ENCODE measurements at places on chromosomes 6 and 20. TPM values are rescaled to one million over a fixed set of nuclear protein-coding genes. Genes with fewer than 3 reads are reported as not detected.

- H3K36me3 ChIP-seq: no peaks in the 10 kb centered on the region
- H3K27me3 ChIP-seq: no peaks in the 10 kb centered on the region
- DNase-seq: no peak
- no peak overlapping the region for H3K27ac ChIP-seq
These were observed 135.6 kb upstream of the CST7 start for GRCh38 chr20:24813496-24813895.

- DNase-seq: no peak
- H3K4me3 ChIP-seq: no peak overlapping the region
- no peaks in the 10 kb centered on the region for H3K36me3 ChIP-seq
- no peaks in the 10 kb centered on the region for H3K27me3 ChIP-seq
These were observed 120.7 kb upstream of the KCNG1 start for GRCh38 chr20:51143652-51144051.

Gene NMBR
- total RNA-seq: not detected

- no peak for DNase-seq
- H3K27ac ChIP-seq: no peak overlapping the region
- no peak overlapping the region for H3K4me3 ChIP-seq
- H3K36me3 ChIP-seq: no peaks in the 10 kb centered on the region
- H3K4me1 ChIP-seq: no peaks in the 10 kb centered on the region
These were observed 532.1 kb upstream of the JAG1 start for GRCh38 chr20:11205769-11206362.

GRCh38 chr6:109478841-109479624 is 4.0 kb downstream of the ZBTB24 start:
- no peak overlapping the region for H3K4me3 ChIP-seq
- DNase-seq: no peak
- no peaks in the 10 kb centered on the region for H3K27me3 ChIP-seq
- peaks cover 55% of the 10 kb centered on the region for H3K4me1 ChIP-seq
- H3K36me3 ChIP-seq: peaks cover 3% of the 10 kb centered on the region

DNA sequence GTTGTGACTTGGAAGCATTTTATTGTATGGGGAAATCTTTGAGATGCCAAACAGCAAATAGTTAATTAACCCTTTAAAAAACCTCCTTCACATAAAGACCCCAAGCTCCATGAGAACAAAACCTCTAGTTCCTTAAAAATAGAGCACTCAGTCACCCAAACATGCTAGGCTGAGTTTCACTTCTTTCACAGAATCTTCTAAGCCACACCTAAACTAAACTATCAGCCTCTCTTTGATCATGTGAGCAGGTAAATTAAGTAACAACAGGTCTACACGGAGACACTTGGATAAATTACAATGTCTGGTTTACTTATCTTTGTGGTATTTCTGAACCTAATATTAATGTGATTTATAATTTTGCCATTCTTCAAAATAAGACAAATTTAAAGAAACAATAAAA is 205.2 kb upstream of the MARCKS start:
- H3K4me1 ChIP-seq: peaks cover 8% of the 10 kb centered on the region
- no peak overlapping the region for H3K4me3 ChIP-seq
- H3K27me3 ChIP-seq: no peaks in the 10 kb centered on the region
- no peaks in the 10 kb centered on the region for H3K36me3 ChIP-seq
- DNase-seq: no peak

Gene GPX5
- not detected for total RNA-seq

Gene OOEP
- not detected for total RNA-seq

Gene ZSCAN23
- 2.9 TPM for total RNA-seq

DNA sequence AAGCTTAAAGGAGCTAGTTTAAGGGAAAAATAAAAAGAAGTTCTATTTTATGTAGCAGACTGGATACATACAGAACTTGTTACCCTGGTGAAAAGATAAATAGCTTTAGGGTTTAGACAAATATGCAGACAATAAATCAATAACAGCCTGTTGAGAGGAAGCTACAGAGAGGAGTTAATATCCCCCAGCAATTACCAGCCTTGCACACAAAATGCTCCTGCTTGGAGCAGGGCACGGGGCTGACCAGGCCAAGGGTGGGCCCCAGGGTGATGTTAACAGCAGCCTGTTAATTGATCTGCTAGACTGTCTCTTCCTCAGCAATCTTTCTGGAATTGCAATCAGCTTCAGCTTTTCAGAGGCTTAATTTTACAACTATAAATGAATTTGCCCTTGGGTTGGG is 125.1 kb upstream of the SOX4 start:
- H3K27ac ChIP-seq: no peak overlapping the region
- H3K4me3 ChIP-seq: no peak overlapping the region
- H3K27me3 ChIP-seq: no peaks in the 10 kb centered on the region
- no peak for DNase-seq
- no peaks in the 10 kb centered on the region for H3K36me3 ChIP-seq

Gene PRKN
- 14.6 TPM for total RNA-seq

Gene MLN
- total RNA-seq: not detected

GRCh38 chr20:51563486-51564332 is 21.2 kb upstream of the NFATC2 start:
- DNase-seq: peak; percentile 86
- no peaks in the 10 kb centered on the region for H3K27me3 ChIP-seq
- H3K36me3 ChIP-seq: no peaks in the 10 kb centered on the region
- H3K27ac ChIP-seq: peak overlapping the region; percentile 92
- H3K4me1 ChIP-seq: no peaks in the 10 kb centered on the region

Gene PARD6B
- 1.5 TPM for total RNA-seq

DNA sequence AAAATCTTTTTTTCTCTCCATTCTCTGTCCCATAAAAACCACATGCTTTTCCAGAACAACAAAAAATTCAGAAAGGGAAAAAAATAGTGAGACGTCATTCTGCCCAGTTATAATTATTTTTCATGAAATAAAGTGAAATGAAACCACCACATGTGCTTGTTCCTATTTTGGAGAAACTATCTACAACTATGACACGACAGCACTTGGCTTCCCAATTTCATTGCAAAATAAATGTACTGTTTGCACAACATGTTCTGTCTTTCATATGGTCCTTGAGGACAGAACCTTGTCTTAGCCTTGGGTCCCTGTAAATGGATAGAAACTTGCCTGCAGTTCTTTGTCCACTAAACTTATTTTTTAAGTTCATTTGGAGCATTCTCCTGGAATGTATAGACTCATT is 5.6 kb upstream of the MAN1A1 start:
- H3K4me1 ChIP-seq: peaks cover 30% of the 10 kb centered on the region
- H3K36me3 ChIP-seq: no peaks in the 10 kb centered on the region
- peak overlapping the region; percentile 46 for H3K27ac ChIP-seq

- DNase-seq: no peak
- no peak overlapping the region for H3K27ac ChIP-seq
- peaks cover 9% of the 10 kb centered on the region for H3K4me1 ChIP-seq
These were observed 113.8 kb upstream of the RAB32 start for GRCh38 chr6:146429831-146430230.

Gene GLP1R
- total RNA-seq: 0.14 TPM

GRCh38 chr6:89500611-89501010 is 67.7 kb downstream of the ANKRD6 start:
- H3K27me3 ChIP-seq: no peaks in the 10 kb centered on the region
- no peak overlapping the region for H3K4me3 ChIP-seq
- DNase-seq: no peak
- no peak overlapping the region for H3K27ac ChIP-seq

Gene LAMA4
- total RNA-seq: 168 TPM

DNA sequence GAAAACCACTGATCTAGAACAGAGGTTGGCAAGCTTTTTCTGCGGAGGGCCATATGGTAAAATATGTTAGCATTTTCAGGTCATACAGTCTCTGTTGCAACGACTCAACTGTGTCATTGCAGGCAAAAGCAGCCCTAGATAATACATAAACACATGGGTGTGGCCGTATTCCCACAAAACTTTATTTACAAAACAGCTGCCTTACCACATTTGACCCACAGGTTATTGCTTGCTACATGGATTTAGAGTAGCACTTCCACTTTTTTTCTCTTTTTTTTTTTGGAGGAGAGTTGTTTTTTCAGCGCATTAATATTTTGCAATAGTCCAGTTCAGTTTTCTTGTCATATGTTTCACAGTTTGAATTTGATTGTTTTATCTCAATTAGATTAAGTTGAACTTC is 2.5 kb upstream of the IGF2R start:
- H3K4me3 ChIP-seq: no peak overlapping the region
- H3K27ac ChIP-seq: no peak overlapping the region
- H3K27me3 ChIP-seq: no peaks in the 10 kb centered on the region
- DNase-seq: no peak
- peaks cover 19% of the 10 kb centered on the region for H3K4me1 ChIP-seq

- no peaks in the 10 kb centered on the region for H3K36me3 ChIP-seq
- no peaks in the 10 kb centered on the region for H3K27me3 ChIP-seq
- H3K4me1 ChIP-seq: no peaks in the 10 kb centered on the region
- no peak overlapping the region for H3K27ac ChIP-seq
These were observed 195.9 kb upstream of the CDH4 start for GRCh38 chr20:61056116-61056515.

GRCh38 chr6:43052842-43053544 is 658 bp downstream of the CUL7 start:
- no peaks in the 10 kb centered on the region for H3K27me3 ChIP-seq
- DNase-seq: no peak
- peaks cover 51% of the 10 kb centered on the region for H3K36me3 ChIP-seq

- H3K36me3 ChIP-seq: no peaks in the 10 kb centered on the region
- H3K27me3 ChIP-seq: no peaks in the 10 kb centered on the region
- H3K4me1 ChIP-seq: no peaks in the 10 kb centered on the region
- H3K27ac ChIP-seq: no peak overlapping the region
- DNase-seq: no peak
These were observed 113.4 kb downstream of the FAM50B start for GRCh38 chr6:3962291-3963280.

- peak overlapping the region; percentile 82 for H3K27ac ChIP-seq
- peak overlapping the region; percentile 0 for H3K4me3 ChIP-seq
- H3K4me1 ChIP-seq: peaks cover 25% of the 10 kb centered on the region
- peak; percentile 85 for DNase-seq
- peaks cover 17% of the 10 kb centered on the region for H3K36me3 ChIP-seq
These were observed 62.5 kb downstream of the PYGB start for GRCh38 chr20:25310268-25310920.

Gene TAP1
- total RNA-seq: 25.7 TPM

GRCh38 chr20:4483961-4484360 is 237.7 kb upstream of the PRND start:
- H3K27me3 ChIP-seq: no peaks in the 10 kb centered on the region
- no peak overlapping the region for H3K4me3 ChIP-seq
- no peaks in the 10 kb centered on the region for H3K4me1 ChIP-seq
- no peaks in the 10 kb centered on the region for H3K36me3 ChIP-seq

Gene HLA-DOA
- 3.0 TPM for total RNA-seq

- H3K4me1 ChIP-seq: no peaks in the 10 kb centered on the region
- no peak overlapping the region for H3K27ac ChIP-seq
- H3K36me3 ChIP-seq: no peaks in the 10 kb centered on the region
These were observed 15.2 kb upstream of the ARFGEF2 start for GRCh38 chr20:48906221-48906877.

Gene PPIL6
- total RNA-seq: 1.4 TPM

DNA sequence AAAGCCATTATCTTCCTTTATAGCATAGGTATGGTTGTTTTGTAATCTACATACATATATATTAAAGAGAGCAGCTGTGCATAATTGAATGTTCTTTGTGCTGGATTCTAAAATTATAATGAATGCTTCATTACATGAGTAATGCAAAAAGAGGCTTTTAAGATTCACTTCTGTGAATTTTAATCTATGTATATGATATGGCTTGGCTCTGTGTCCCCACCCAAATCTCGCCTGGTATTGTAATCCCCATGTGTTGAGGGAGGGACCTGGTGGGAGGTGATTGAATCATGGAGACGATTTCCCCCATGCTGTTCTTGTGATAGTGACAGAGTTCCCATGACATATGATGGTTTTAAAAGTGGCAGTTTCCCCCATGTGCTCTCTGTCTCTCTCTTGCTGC is 255.4 kb downstream of the GRM1 start:
- no peaks in the 10 kb centered on the region for H3K4me1 ChIP-seq
- DNase-seq: no peak
- no peak overlapping the region for H3K4me3 ChIP-seq
- no peaks in the 10 kb centered on the region for H3K36me3 ChIP-seq
- H3K27ac ChIP-seq: no peak overlapping the region

Gene EDN1
- 4.9 TPM for total RNA-seq

- no peaks in the 10 kb centered on the region for H3K36me3 ChIP-seq
- H3K4me3 ChIP-seq: no peak overlapping the region
- no peak overlapping the region for H3K27ac ChIP-seq
- no peak for DNase-seq
These were observed 37.1 kb downstream of the SLC17A1 start for GRCh38 chr6:25794784-25795183.

DNA sequence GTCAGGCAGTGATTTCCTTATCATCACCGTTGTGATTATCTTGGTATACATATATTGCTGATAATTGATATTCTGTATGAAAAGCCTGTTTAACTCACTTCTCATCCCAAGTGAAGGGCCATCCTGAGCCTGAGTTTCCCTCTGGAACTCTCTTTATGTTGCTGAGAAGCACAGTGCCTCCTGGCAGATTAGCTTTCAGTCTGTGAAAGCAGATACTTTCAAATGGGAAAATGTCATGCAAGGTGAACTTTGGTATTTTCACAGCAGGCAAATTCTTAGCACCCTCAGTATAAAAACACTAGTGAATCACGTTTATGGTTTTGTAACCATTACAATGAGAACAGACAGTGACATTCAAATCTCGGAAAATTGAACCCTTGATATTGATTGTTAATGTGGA is 151.6 kb downstream of the PRIM2 start:
- DNase-seq: no peak
- H3K27ac ChIP-seq: no peak overlapping the region
- H3K4me3 ChIP-seq: no peak overlapping the region
- no peaks in the 10 kb centered on the region for H3K4me1 ChIP-seq

Gene CDH22
- not detected for total RNA-seq

DNA sequence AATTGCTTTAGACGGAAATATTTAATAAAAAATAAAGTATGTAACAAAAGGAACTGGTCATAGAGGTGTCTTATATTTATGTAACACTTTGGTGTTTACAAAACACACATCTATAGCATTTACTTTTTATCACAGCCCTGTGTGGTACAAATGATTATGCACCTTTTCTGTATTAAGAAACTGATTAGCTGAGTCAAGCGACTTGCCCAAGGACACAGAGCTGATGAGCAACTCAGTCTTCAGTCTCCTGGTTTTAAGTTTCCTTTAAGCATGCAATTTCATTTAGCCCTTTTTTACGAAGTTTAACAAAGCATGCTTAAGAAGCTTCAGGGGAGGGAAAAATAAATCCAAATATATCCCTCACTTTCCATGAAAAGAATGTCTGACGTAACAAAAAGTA is 2.5 kb downstream of the DCDC2 start:
- H3K4me3 ChIP-seq: no peak overlapping the region
- H3K27me3 ChIP-seq: no peaks in the 10 kb centered on the region
- no peak for DNase-seq
- H3K4me1 ChIP-seq: peaks cover 21% of the 10 kb centered on the region

Gene WFDC5
- total RNA-seq: not detected

DNA sequence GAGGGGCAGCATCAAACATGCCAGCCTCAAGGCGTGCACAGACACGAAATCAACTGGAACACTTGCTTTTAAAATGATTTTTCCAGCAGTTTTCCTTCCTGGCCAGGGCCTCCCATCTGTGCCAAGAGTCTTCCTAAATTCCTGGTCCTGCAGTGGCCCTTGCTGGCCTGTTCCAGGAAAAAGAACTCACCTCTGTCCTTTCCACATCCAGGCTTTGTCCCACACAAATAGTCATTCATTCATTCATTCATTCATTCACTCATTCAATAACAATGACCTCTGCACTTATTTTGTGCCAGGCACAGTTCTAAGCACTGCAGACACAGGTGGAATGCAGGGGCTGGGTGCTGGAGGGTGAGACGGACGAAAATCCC is 89.0 kb upstream of the CCDC167 start:
- H3K36me3 ChIP-seq: no peaks in the 10 kb centered on the region
- no peaks in the 10 kb centered on the region for H3K27me3 ChIP-seq
- no peak overlapping the region for H3K4me3 ChIP-seq
- H3K27ac ChIP-seq: no peak overlapping the region

Gene MAFB
- total RNA-seq: 18.6 TPM

Data from sigmoid colon (tissue), 7 donors.